ENCODE measurements at places on chromosomes 6 and 20.

DNA sequence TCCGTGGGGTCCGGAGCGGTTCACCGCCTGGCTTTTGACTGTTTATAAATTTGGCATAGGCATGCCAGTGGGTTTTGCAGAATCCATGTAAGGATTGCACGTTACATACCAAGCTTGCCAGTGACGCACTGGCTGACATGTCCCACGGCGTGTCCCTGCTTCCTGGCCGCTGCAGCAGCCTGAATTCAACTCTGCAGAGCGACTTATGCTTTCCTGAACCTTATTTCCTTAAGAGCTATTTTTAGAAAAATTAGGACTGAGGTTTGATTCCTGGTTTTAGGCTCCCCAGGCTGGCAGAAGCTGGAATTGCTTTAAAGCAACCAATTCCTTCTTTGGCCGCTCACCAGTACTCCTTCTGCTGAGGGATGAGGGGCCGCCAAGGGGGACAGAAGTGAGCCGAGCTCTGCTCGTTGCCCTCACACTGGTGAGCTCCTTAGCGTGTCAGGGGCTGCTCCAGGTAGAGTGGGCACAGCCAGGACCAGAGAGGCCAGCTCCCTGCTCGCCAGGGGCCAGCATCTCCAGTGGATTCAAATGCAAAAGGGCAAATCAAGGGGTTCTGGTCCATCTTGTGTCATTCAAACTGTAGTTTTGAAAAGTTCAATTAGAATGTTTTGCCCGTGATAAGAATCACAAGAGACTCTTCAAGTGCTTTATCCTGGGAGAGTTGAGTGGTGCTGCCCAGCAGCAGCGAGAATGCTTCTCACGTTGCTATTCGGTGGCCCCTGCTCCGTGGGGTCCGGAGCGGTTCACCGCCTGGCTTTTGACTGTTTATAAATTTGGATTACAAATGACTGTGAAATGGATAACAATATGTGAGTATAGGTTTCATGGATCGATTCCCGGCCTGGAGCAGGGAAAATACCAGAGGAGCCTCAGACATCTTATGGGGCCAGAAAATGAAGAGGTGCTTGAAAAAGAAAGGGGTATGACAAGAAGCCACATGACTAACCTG is 17.5 kb upstream of the IRF4 start:
- DNase-seq: no peak

GRCh38 chr6:156046268-156046665 is 590.6 kb upstream of the NOX3 start:
- no peak for DNase-seq

- DNase-seq: no peak
Observed at GRCh38 chr20:33681728-33682353, 4.3 kb downstream of the E2F1 start.

DNA sequence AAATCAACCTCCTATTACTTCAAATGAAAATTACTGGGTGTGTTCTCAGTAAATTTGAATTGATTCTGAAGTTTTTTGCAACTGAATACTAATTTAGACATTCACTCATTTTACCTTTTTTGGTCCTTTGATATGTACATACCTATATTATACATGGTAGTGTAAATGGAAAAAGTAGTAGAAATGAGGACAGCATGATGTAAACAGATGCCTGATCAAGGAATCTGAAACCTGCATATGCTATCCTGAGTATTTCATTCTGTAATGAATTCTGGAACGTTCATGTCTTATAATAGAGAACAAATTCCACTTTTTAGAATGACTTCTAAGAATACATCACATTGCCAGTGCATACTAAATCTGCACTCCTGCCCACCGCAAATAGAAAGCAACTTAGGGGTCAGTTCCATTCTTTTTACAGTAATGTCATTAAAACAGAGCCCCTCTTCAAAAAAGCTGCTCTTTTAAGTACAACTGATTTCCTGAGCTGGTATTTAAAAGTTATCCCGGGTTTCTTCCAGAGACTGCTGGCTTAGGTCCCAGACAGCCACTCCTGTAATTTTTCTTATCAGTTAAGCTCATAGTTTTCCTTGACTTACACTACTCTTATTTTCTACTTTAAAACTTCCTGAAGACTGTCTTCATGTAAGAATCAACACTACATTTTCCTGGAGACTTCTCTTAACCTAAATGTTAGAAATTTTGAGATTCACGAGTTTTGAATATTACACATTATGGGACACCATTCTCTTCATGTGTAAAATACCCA is 48.4 kb downstream of the MAP3K7 start:
- DNase-seq: no peak

- no peak for DNase-seq
Observed at GRCh38 chr6:113654396-113654795, 202.7 kb upstream of the MARCKS start.

- DNase-seq: no peak
Observed at GRCh38 chr20:63102721-63103375, 96.1 kb upstream of the BHLHE23 start.

GRCh38 chr6:82179415-82179814 is 68.1 kb downstream of the IBTK start:
- no peak for DNase-seq

GRCh38 chr6:157329829-157330228 is 6.5 kb upstream of the TMEM242 start:
- no peak for DNase-seq

- no peak for DNase-seq
Observed at GRCh38 chr6:84093441-84094435, 60.2 kb downstream of the MRAP2 start.

All from NCI-H1105 (cell line).